ENCODE measurements at places on chromosomes 13 and 19.

GRCh38 chr13:27425918-27426630 lies 1.7 kb downstream of the GTF3A start:
- peak; percentile 41 for DNase-seq

- no peak for DNase-seq
These were observed 4.4 kb downstream of the CCDC61 start for GRCh38 chr19:45999653-46000121.

DNA sequence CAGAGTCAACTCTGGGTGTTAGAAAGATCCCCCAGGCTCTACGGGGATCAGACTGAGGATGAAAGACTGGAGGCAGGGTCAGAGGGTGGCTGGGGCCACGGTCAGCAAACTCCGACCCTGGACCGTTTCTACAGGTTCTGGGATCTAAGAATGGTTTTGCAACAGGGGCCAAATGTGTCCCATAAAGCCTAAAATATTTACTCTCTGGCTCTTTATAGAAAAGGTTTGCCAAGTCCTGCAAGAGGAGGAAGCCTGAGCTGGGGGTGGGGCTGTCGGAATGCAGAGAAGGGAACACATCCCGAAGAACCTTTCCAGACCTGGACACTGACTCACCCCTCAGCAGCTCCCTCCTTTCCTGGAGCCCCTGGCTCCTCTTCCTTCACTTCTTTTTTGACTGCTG lies 20.7 kb downstream of the LIG1 start:
- no peak for DNase-seq

GRCh38 chr13:111431206-111431605 lies 110.8 kb downstream of the TEX29 start:
- no peak for DNase-seq

- peak; percentile 62 for DNase-seq
These were observed at the start of gene CEACAM21 for GRCh38 chr19:41575998-41576397. Gene CEACAM21, plus strand, starts transcription at chr19:41576166. Its CDS starts 109 bp downstream, at chr19:41576275.

- no peak for DNase-seq
These were observed 17.8 kb downstream of the PLPP2 start for GRCh38 chr19:273393-273792.

GRCh38 chr19:937259-937694 lies 11.4 kb downstream of the ARID3A start:
- DNase-seq: no peak

GRCh38 chr19:57466489-57466888 lies 9.5 kb upstream of the VN1R1 start:
- DNase-seq: no peak

GRCh38 chr13:74305876-74306275 lies 171.7 kb upstream of the KLF12 start:
- DNase-seq: no peak

DNA sequence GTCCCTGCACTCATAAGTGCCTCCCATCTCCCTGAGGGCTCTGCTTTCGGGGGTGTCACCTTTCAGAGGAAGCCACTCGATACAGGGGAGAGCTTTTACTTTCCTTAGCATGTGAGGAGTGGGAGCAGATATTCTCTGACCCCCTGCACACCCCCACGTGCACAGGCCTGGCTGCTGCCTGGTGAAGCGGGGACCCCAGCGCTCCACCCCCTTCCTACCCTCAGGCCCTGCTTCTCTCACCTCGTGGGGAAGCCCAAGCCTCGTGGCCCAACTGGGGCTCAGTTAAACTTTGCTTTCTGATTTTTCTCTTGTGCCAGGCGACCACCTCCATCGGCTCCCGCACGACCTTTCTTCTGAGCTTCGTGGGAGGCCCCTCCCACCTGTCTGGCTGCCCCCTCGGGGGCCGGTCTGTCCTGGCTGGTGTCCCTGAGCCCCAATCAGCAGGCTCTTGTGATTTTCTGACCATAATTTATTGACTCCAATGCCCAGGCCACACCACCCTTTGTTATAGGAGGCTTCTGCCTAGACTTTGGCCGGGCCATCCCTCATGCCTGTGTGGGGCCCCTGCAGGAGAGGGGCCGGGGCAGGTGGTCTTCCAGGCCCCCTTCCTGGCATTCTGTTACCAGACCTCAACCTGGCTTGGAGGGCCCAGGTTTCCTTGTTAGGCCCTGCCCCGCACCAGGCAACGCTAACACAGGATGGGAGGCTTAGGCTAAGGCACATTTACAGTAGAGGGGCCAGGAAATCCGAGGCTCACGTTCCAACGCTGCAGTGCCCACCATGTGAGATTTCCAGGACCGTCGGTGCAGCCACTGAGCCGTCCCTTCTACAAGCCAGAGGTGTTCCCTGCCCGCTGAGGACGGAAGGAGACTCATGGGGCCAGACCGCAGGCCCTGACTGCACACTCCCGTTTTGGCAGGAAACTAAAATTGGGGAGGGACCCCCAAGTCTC lies 3.7 kb downstream of the TMED1 start:
- DNase-seq: no peak

DNA sequence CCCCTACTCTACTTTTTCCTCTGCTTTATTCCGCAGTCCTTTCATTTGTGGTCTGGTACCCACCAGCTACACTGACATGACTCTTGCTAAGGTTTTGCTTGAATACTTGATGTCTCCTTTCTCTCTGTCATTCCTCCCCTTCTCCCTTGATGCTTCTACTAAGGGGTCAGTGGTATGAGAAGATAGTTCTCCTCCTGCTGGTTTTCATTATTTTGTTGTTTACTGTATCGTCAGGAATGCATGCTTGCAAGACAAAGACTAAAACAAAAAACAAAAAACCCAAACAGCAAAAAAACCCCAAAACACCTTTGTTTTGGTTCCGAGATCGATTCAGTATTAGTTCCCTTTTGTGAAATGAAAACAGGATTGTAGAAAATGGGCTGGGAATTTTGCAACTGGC lies 59.5 kb downstream of the PCCA start:
- DNase-seq: no peak

DNA sequence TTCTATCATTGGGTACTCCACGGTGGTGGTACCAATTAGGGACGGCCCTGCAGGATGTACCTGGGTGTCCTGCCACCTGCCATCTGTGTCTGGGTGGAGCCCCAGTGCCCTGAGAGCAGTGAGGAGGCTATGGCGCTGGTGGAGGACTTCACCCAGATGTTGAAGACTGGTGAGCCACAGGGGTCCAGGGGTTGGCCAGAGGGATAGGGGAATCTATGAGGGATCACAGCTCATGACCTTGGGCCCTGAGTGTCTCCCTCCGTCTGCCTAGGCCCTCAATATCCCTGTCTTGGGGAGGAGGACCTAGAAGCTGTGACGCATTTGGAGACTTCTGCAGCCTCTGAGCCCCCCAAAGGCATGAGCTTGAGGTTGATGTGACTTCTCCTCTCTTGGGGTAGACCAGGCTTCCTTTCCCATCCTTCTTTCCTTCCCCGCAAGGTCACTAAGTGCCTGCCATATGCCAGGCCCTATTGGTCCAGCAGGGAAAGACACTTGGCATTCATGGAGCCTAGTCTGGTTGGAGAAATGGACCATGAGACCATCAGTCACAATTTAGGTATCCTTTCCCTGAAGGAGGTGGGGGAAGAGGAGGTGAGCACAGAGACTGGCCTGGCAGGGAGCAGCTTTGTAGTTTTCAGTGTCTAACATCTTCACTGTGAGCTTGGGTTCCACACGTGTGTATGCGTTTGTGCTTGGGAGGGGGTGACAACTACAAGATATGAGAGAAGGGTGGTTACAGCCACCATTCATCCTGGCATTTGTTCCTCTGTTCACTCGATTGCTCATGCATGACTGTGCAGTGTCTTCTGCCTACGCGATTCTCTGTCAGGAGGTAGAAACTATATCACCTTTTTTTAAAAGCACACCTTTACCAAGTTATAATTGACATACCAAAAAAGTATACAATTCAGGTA lies 5.1 kb upstream of the MZF1 start:
- no peak for DNase-seq

- no peak for DNase-seq
These were observed 1.3 kb upstream of the C3 start for GRCh38 chr19:6721773-6722172.

- DNase-seq: no peak
These were observed 99.0 kb upstream of the TSHZ3 start for GRCh38 chr19:31448221-31448657.

DNA sequence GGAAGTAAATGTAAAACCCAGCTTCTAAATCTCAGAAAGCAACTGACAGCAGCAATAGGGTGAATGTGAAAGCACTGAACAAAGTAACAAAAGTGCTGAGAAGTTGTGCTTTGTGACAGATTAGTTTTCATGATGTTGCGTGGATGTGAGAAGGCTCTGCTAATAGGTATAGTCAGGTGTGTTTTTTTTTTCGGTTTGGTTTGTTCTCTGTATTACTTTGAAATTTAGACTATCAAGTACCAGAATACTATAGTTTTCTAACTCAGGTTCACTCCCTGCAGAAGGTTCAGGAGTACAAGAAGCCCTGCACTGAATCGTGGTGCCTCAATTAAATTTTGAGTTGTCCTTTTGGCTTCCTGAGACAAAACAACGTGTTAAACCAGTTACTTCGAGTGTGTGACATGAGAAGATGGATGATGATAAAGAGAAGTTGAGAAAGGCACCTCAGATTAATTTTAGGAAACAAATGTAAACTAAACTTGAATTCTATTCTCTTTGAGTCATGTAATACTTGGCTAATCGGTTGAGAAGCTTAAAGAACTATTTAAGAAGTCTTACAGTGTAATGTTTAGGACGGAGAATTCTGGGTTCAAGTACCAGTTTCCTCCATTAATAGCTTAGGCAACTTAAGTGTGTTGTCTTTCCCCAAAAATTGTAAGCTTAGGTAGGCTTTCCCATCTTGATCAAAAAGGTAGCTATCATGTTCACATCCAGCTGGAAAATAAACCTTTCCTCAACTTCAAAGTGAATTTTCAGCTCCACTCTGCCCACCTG lies 10.3 kb downstream of the MIR17HG start:
- no peak for DNase-seq

- DNase-seq: no peak
These were observed 2.3 kb downstream of the MAP3K10 start for GRCh38 chr19:40193587-40193849.

- no peak for DNase-seq
These were observed 14.0 kb downstream of the KLK4 start for GRCh38 chr19:50897191-50897607.

DNA sequence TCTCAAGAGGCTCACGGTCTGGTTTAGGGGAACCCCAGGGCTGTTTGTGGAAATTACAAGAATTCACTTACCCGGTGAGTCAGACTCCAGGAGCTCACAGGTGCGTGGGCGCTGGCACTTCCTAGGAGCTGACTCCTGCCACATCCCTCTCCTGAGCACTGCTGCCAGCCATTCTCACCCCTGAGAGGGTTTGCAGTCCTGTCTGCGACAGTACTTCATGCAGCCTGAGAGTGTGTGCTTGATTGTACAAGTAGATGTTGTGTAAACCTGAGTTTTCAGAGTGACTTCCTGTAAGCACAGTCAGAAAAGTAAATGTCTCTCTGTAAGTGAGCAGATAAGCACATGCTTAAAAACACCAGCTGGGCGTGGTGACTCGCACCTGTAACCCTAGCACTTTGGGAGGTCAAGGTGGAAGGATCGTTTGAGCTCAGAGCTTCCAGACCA lies 8.1 kb downstream of the MRPL4 start:
- DNase-seq: no peak

GRCh38 chr19:8611877-8612806 lies 1.6 kb upstream of the ADAMTS10 start:
- DNase-seq: no peak

DNA sequence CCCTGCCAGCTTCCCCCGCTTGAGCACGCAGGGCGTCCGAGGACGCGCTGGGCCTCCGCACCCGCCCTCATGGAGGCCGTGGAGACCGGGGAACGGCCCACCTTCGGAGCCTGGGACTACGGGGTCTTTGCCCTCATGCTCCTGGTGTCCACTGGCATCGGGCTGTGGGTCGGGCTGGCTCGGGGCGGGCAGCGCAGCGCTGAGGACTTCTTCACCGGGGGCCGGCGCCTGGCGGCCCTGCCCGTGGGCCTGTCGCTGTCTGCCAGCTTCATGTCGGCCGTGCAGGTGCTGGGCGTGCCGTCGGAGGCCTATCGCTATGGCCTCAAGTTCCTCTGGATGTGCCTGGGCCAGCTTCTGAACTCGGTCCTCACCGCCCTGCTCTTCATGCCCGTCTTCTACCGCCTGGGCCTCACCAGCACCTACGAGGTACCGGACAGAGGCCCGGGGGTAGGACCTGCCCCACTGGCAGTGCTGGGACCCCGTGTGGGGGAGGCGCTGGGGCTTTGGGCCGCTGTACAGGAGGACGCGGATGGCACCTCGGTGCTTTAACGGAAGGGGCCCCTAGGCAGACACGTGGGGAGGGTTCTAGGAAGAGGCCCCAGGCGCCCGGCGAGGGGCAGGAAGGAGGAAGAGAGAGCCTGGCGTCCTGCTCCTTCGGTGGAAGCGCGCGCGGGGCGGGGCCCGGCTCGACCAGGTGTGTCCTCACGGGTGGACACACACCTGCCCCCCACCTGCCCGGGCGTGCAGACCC lies 681 bp downstream of the SLC5A5 start:
- DNase-seq: no peak

DNA sequence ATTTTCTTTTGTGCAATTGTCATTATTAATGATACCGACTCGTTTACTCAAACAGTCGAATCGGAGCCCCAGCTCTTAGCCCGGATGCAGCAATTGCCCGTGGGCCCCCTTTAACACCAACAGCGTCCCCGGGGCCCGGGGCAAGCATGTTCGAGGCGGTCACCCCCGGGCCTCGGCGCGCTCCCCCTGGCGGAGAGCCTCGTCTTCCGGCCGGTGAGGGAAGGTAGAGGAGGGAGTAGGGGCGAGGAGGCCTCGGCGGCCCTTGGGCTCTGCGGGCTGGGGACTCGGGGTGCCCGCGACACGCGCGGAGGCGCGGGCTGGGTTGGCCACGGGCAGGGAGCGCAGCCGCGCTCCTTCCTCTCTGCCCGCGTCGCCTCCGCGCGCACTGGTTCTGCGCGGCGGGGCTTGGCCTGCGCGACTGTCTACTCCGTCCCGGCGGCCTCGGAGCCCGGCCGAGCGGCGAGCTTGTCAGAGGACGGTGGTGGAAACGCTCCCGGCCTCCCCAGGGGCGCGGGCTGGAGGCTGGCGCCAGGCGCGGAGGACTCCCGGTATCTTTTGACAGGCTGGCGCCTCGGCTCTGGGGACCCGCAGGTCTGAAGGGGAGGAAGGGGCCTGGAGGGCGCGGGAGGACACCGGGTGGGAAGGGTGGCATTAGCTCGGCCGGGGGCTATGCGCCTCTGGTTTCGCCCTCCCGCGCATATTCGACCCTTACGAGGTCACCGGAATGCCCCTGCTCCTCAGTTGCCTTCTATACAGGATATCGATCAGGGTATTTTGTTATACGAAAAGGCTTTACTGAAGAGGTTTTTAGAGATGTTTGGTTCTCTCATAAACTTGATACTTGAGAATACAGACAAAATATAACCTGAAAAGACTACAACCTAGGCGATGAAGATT lies 1.5 kb downstream of the BIVM start:
- peak; percentile 76 for DNase-seq

Measured in globus pallidus (tissue), 1 donor.